ENCODE measurements at places on chromosomes 16 and 17.

DNA sequence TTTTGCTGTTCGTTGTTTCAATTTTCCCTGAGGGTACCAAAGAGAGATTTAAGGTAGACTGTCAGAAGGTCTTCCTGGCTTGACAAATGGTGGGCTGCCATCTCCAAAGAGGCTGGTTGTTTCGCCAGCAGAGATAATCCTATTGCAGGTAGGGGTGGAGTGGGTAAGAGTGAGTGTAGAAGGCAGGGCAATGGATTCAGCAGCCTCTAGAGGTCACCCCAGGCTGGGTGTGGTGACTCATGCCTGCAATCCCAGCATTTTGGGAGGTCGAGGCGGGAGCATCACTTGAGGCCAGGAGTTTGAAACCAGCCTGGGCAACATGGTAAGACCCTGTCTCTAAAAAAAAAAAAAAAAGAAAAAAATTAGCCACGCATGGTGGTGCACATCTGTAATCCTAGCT is 34.6 kb downstream of the DCAKD start:
- no peak for DNase-seq

DNA sequence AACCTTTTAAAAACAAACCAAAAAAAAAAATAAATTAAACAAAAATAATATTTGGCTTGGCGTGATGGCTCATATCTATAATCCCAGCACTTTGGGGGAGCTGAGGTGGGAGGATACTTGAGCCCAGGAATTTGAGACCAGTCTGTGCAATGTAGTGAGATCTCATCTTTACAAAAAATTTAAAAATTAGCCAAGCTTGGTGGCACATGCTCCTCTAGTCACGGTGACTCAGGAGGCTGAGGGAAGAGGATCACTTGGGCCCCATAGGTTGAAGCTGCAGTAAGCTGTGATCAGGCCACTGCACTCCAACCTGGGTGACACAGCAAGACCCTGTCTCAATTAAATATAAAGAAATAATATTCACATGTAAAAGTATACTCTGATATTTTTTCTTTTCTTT is 12.2 kb downstream of the GNGT2 start:
- peak; percentile 78 for DNase-seq

DNA sequence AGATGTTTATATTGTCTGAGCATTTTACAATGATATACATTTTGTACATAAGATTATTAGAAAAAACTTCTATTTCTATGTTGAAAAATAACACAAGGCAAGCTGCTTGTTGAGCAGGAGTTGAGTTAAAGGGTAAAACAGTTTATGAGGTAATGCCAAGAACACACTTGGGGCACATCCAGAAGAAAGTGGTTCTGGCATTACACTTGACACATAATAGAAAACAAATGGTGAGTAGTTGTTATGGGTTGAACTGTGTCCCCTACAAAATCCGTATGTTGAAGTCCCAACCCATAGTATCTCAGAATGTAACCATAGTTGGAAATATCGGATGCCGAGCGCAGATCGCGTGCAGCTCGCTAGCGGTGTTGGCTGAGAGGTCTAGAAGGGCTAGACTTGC is 354.3 kb upstream of the GOT2 start:
- DNase-seq = no peak

DNA sequence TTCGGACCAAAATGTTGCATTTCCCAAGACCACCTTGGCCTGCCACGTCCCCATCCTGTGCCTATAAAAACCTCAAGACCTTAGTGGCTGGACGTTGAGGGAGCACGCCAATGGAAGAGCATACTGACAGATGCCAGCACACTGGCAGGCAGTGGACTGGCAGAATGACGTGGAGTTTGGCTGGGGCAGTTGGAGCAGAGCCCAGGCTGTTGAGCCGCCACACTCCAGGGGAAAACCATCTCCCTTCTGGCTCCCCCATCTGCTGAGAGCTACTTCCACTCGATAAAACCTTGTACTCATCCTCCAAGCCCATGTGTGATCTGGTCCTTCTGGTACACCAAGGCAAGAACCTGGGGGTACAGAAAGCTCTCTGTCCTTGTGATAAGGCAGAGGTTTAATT is 494.1 kb downstream of the CDH11 start:
- DNase-seq = no peak

DNA sequence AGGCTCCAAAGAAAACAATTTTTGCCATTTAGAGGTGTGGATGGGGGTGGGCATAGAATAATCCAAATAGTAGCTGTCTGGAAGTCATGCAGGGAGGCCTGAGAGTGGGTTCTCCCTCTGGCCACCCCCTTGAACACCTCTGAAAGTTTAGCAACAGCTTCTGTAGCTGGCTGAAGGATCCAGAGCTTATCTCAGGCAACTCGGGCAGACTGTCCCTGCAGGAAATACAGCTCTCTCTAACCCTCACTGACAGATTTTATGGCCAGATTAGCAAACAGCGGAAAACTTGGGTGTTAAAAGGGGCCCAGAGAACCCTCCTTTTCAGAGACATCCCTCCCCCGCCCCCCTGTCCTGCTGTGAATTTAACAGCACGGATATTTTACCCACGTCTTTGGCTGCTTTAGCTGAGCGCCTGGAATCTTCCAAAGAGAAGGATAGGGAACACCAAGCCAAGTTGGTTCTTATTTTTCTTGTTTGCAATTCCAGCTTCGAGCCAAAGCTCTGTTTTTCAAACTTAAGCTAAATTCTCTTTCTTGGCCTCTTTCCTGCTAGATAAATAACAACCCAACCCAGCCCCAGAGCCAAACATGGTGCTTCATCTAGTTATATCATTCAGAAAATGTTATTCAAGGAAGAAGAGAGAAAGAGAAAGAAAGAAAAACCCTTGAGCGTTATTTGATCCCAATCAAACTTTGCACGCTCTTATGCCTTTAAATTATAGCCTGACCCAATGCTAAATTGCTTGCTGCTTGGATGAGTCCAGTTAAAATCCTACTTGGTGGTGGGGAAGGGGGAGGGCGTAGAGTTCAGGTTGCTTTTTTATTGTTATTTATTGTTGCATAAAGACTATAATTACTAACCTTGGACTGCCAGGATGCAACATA is 2.3 kb upstream of the HOXB2 start:
- DNase-seq = no peak

GRCh38 chr17:81553616-81554181 is 1.5 kb upstream of the FAAP100 start:
- peak; percentile 96 for DNase-seq

DNA sequence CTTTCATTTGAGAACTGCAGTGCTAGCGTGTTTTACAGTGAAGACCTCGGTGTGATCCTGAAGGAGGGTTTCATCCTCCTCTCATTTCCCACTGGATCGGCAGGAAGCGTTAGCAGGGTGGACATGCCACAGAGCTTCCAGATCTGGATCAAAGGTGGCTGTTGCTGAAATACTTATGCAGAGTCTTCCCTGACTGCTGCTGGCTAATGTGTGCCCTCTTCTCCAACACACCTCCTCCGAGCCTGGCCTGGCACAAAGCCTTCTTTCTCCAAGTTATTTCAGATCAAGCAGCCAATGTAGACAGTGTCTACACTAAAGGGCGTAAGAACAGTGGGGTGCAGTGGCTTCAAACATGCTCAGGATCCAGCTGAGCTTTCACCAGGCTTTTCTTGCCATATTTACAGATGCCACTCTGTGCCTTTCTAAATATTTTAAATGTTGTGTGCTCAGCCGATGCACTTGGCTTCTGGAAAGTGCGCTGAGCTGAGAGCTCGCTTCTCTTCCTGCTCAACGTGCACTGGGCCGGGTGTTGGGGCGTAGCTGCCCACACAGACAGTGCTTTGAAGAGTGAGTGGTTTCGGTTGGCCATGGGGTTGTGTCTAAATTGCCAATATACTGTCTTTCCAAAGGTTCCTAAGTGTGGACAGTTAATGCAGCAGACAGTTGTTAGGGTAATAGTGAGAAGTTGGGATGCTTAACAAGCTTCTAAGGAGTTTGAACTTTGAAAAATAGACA is 2.1 kb downstream of the ZNF750 start:
- no peak for DNase-seq

GRCh38 chr16:70789595-70790447 is 11.1 kb downstream of the VAC14 start:
- DNase-seq = no peak

DNA sequence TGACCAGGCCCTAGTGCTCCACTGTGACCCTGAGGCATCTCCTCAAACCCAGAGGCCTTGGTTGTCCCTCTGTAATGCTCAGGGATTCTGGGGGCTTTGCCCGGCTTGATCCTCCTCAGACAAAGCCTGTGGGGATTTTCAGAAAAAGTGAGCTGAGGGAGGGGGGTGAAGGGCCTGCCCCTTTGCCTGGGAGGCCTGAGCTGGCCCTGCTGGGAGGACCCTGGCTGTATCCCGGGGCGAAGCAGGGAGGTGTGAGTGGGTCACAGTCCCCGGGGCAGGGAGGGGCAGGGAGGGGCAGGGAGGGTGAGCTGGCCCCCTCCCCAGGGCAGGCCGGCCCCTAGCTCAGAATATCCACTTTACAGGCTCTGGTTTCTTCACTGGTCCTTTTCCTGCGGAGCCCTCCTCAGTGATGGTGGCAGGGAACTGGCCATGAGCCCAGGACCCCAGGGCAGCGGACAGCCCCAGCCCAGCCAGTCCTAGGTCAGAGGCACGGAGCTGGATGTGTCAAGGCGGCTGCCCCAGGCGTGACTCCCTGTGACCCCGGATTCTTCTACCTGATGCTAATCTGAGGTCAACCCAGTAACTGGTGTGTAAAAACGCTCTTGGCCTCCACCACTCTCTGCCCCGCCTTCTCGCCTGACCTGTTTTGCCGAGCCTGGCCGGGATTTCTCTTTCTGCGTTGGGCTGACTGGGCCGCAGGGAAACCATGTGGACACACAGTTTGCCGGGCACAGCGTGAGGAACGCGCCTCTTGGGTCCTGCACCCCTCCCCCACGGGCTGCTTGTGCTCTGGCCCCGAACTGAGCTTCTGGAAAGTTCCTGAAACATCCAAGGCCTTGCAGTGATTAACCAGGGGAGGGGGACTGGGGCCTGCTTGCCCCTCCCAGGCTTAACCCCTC is 5.8 kb upstream of the FASN start:
- DNase-seq = no peak

DNA sequence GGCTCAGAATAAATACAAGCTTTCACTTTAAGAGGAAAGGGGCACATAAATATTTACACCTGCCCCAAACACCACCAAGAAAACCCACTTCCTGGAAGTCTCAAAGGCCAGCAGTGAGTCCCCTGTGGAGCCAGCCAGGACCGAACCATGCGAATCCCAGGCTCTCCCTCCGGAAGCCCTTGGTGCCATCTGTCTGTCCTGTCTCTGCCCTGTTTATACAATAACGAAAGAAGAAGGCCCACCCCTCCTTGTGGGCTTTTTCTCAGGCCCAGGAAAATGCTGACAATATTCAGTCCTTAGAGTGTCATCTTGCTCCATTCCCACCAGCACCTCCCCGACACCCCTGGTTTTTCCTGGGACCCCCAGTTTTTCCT is 3.6 kb upstream of the SLC6A4 start:
- DNase-seq = no peak

DNA sequence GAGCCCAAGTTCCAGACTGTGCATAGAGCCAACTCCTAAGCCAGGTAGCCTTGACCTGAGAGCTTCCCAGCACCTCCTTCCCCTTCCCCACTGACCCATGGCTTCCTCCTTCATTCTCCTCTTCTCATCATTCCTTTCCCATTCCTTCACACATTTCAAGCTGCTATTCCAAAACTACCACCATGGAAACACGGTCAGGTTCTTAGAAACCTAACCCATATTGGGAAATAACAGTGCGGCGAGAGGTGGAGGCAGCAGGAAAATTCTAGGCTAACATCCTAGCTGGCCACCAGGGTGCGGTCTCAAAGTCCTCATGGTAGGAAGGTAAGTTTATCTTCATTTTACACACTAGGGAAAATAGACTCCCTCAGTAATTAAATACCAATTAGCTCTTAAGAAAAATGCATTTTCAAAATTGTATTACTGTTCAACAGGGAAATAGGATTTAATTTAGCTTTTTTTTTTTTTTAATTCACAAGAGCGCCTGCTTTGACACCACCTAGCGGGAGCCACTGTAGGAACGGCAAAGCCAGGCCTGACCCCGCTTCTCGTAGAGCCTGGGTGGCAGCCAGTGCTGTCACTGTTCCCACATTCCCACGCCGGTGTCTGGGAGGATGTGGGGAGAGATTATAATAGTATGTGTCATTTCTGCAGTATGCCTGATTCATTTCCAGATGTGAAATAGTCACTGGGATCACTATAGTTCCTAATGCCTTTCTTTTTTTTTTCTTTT is 14.0 kb upstream of the SPHK1 start:
- peak; percentile 98 for DNase-seq

DNA sequence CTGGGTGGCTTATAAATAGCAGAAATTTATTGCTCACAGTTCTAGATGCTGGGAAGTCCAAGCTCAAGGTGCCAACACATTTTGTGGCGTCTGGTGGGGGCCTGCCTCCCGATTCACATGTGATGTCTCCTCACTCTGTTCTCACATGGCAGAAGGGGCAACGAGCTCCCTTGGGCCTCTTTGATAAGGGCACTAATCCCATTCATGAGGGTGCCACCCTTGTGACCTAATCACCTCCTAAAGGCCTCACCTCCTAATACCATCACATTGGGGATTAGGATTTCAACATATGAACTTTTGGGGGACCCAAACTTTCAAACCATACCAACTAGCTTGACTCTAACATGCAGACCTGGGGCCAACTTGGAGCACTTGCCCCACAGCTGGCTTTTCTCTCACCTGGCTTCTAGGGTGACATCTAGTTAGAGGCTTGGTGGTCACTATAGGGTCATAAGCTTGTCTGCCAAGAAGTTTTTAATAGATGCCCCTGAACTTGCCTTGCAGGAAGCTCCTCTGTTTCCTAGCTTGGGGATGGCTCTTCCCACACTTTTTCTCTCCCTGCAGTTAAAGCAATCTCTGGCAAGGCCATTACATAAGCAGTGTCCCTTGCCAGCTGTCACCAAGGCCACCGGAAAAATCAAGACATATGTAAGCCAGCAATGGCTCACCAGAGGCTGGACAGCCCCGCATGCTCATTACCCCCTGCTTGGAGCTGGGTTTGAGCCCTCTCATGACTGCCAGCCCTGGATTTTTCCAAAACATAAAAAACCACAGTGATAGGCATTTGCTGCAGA is 8.4 kb upstream of the MED9 start:
- no peak for DNase-seq

- DNase-seq = no peak
Observed at GRCh38 chr17:80910043-80910442, 81.6 kb upstream of the CHMP6 start.

DNA sequence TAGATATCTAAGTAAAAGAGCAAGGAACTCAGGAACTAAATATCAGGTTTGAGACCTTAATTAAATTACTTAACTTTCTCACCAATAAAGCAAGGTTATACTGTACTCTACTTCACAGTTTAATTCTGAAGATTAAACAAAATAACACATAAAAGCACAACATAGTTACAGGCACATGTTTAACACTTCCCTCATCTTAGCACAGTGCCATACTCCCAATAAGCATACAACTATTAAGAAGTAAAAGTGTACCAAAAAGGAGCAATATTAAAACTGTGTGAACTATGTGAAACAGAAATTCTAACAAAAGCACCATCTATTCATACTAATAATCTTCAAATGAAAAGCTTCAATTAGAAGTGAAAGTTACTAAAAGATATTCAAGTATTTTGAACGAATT is 2.2 kb downstream of the APPBP2 start:
- DNase-seq = no peak

- DNase-seq = no peak
Observed at GRCh38 chr17:2749058-2749783, at the start of gene CCDC92B. Gene CCDC92B, minus strand, starts transcription at chr17:2749652. Its CDS starts 14,507 bp downstream, at chr17:2735145.

Measured in RCC 7860 (cell line).